ENCODE measurements at places on chromosomes 1 and 21.

- DNase-seq: no peak
Measured at GRCh38 chr1:114695430-114696058, at the start of gene AMPD1. TSS of gene AMPD1 (minus strand) at chr1:114695546. CDS start at chr1:114695471, 75 bp downstream.

DNA sequence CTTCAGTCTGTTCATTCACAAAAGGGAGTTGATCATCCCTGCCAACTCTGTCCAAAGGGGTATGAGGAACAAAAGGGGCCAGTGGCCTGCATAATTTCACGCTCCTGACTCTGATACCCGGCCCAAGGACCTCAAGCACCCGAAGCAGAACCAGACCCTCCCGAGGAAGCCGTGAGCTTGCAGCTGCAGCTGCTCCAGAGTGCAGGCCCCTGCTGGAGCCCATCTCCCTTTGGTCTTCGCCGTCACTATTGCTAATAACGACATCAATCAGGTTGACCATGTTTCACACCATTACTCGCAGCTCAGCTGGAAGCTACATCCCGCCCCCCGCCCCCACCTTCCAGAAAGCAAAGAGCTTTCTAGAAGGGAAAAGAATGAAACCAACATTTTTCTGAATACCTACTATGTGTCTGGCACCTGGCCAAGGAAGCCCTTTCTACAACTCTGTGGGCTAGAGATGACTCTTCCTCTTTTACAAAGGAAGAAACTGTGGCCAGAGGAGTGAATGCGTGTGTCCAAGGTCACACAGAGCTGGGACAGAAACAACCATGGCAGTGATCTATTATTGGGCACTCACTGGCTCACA, 5.5 kb downstream of the NKAIN1 start:
- DNase-seq: no peak

- no peak for DNase-seq
Measured at GRCh38 chr1:15958111-15958510, 17.8 kb downstream of the ZBTB17 start.

DNA sequence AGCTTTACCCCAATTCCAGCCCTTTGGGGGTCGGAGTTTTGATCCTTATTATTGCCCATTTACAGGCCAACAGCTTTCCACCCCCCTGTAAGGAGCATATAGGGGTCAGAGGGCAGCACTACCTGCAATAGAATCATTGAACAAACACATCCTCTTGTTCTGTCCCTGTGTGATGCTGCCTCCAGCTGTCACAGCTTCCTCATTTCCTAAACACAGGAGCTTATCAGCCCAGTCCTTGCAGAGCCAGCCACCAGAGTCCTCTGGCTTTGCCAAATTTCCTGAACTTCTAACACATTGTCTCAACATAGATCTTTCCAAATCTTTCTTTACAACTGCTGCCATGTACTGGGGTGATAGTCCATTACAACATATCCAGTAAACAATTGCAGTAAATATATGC, 32.8 kb upstream of the PTBP2 start:
- DNase-seq: no peak

DNA sequence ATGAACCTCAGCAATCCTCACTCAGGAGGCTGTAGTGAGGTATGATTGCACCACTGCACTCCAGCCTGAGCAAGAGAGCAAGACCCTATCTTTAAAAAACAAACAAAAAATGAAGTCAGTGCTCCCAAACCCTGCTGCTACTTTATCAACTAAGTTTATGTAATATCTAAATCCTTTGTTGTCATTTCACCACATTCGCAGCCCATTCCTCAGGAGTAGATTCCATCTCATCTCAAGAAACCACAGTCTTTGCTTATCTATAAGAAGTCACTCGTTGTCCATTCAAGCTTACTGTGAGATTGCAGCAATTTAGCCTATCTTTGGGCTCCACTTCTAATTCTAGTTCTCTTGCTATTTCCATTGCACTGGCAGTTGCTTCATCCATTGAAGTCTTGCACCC, 44.3 kb upstream of the RGL1 start:
- DNase-seq: no peak

DNA sequence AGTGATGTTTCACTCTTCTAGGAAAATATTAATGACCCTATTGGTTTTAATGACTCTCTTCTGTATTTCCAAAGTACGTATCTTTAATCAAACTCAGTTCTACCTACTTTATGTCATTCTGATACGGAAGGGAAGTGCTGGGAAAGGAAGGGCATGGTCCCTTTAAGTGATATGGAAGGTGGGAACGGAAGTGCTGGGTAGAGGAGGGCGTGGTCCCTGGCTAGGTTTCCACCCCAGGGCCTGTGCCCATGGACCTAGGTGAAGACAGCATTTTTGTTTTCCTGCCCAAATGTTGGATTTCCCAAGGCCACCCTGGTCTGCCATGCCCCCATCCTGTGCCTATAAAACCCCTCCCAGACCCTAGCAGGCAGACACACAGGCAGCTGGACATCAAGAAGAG, 24.0 kb downstream of the RGS4 start:
- no peak for DNase-seq

GRCh38 chr1:3323796-3324703, 130.4 kb upstream of the ARHGEF16 start:
- DNase-seq: no peak

DNA sequence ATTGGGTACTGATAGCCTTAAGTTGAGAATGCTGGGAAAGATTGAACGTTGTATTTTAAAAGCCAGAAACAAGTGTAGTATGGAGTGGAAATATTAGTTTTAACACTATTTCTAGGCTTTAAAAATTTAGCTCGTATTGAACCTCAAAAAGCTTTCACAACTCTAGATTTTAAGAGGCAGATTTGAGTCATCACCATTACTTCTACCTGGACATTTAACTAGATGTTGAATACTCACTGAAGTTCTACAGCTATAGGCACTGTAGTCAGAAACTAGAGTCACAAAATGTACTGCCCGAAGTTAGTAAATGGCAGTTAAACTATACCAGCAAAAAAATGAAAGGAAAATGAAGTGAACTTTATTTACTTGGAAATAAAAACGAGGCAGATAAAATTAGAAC, 96.5 kb downstream of the NEK7 start:
- no peak for DNase-seq

DNA sequence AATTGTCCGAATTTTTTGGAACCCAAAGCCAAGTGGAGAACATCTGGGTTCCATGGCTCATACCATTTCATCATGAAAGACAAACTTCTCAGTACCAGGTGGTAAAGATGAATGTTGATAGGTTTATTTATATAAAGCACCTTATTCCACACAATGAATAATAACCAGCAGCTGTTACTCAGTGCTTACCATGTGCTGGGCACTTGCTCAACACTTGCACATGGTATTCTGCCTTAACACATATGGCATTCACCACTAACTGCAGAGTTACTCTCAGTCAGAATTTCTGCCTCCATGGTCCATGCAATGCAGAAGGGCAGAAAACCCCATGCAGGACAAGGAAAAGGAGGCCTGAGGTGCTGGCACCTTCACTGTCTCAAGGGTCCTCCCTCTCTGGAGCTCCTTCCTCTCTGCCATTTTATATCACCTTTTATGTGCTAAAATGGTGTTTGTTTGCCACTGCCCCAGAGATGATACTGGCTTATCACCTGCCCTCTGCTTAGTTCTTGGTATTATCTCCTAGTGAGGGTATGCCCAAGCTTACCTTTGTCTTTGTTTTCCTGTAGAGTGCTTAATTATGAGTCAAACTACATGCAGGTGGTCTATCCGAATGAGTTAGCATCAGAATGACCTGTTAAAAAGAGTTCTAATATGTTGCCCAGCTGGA, 76.7 kb upstream of the ZNF326 start:
- DNase-seq: no peak

GRCh38 chr1:21956720-21957552, 19.8 kb upstream of the HSPG2 start:
- DNase-seq: peak; percentile 39

- peak; percentile 55 for DNase-seq
Measured at GRCh38 chr1:226634611-226635246, 86.2 kb downstream of the STUM start.

Data from activated naive CD4-positive, alpha-beta T cell treated with anti-CD3 and anti-CD28 coated beads, Interleukin-2, amount 50 U/mL, for 72 hours (primary cell).